ENCODE measurements at places on chromosomes 7 and 10.

DNA sequence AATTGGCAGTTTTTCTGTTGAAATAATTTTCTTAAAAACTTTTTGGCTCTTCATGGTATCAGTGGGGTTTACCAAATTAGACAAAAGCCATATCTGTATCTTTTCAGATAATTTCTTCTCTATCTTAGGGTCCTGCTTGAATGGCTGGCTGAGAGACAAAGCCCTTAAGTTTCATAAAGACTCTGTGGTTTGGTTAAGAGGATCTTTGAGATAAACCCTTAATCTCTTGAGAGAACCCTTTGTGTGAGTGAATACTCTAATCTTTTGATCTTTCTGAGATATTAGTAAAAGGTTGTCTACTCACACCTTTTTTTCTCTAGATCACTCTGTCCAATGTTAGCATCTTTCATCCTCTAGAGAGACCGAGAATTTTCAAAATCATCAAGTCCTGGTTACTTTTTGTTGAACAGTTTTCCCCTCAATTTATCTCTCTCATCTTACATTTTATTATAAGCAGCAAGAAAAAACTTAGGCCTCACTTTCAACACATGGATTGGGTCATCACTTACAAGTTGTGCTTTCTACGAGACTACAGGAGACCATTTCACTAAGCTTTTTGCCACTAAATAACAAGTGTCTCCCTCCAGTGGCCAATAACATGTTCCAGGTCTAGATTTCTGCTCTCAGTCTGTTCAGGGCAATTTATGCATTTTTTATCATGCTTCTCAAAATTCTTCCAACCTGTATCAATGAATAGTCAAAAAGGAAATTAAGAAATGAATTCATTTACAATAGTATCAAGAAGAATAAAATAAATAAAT is 28.4 kb downstream of the DNAJC9 start:
- DNase-seq = no peak

- no peak for DNase-seq
Observed at GRCh38 chr10:8873310-8873709, 818.8 kb downstream of the GATA3 start.

DNA sequence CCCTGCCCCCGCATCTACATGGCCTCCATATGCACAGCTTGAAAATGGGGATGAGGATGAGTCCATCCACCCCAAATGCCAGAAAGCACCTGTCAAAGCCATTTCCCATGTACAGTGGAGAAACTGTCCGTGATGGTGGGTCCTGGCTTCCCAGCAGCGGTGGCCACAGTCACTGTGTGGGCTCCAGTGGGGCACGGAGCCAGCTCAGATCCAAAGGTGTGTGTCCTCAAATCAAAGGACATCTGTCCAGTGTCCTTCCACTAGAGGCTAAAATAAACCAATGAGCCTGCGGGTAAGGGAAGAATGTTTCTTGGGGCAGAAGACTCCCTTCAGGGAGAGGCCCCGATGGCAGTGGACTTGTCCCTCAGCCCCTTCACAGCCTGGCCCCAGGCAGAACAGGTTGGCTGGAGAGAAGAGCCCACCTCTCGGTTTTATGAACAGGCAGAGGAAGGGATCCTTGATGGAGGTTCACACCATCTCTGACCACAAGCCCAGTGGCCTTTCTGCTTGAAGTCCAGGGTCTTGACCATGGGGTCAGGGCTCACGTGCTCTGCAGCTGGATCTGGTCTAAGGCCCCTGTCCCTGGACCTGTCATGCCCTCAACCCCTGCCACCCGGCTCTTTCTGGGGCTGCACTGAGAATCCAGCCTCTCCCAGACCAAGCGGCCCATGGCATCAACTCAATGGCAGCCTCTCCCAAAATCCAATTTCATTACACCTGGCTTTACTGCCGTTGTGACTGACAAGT is 106.9 kb downstream of the TCERG1L start:
- no peak for DNase-seq

GRCh38 chr7:2166625-2167280 is 66.0 kb downstream of the MAD1L1 start:
- no peak for DNase-seq

DNA sequence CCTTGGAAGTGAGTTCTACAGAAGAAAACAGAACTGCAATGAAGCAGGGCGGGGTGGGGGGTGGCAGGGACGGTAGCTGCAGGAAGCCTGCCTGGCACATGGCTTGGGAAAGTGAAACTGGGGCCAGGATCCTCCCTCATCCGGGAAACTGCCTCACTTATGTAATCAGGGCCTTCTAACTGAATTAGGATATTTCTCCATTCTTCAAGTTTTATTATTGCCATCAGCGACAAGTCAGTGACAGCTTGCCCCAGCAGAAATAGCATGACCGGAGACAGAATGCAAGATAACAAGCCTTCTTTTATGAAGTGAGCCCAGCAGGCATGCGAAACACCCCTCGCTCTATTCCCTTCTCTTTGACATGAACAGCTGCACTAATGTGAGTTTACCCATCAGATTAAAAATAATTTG is 77.5 kb upstream of the CACUL1 start:
- DNase-seq = no peak

GRCh38 chr10:29355411-29355991 is 66.6 kb downstream of the LYZL1 start:
- no peak for DNase-seq

DNA sequence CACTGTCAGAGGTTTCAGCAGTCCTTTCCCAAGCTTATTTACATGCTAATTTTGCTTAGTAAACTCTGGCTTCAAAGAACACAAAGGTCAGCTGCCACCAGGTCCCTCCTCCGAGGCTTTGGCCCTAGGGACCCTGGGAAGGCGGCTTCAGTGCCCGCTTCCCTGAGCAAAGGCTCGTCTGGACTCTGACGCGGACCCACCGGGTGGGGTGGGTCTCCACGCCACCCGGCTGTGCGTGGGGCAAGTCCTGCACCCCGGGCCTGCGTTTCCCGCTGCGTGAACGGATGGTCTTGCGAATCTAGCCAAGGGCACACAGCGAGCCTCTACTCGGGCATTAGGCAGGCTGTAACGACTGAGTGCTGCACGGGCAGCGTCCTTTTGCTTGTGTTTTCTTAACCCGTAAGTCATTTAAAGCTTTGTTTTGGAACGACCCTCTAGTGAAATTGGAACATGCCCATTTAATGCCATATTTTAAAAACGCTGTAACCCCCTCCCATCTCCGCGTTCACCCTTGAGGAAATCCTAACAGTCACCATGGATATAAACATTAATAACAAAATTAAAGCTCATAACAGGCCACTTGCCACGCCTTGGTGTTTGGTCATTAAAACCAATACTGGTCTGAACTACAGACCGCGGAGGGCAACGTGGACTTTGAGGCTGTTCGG is 828 bp downstream of the BNIP3 start:
- no peak for DNase-seq

Measured in activated T-cell treated with anti-CD3 and anti-CD28 coated beads for 48 hours (primary cell).